RPMI8226 (cell line): ENCODE measurements at places on chromosomes 1 and 21.
A peak's percentile ranks its signal among the peaks of the same experiment; 100 is the strongest.

GRCh38 chr1:225940385-225941151 is 452 bp downstream of the LEFTY2 start:
- peak; percentile 48 for DNase-seq

DNA sequence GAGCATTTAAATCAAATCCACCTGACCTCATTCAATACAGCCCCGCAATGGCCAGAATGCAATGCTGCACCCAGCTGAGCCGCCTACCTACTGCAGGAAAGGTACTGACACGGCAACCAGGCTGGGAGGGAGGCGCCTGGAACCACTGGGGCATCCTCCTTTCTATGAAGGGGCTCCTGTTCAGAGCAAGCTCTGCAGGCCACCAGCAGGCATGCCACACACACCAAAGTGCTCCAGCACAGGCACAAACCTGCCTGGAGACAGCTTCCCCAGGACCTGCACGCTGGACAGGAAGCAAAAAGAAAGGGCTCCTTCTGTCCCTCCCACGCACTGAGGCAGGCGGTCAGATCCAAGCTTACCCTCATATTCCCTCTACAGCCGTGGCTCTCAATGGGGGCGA is 21.2 kb downstream of the CTNNBIP1 start:
- DNase-seq = no peak

GRCh38 chr1:160664573-160665051 is 17.8 kb upstream of the SLAMF1 start:
- DNase-seq = no peak

DNA sequence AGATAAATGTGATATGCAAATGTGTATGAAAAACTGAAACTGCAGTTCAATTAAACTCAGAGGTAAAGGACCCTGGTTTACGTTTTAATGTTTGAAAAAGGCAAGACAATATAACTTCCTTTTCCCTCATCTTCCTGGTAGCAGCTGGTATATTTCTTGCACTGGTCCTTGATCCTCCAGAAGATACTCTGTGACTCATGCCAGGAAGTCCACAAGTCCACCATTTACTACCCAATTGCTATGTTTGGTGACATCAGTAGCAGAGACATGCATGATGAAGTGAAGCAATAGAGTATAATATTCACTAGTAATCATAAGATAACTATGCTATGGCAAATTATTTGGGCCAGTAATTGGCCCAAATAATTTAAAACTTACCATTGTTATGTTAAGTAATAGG is 774.5 kb upstream of the NEGR1 start:
- no peak for DNase-seq

- DNase-seq = no peak
Observed at GRCh38 chr1:244053831-244054230, 2.7 kb downstream of the ZBTB18 start.

GRCh38 chr1:203197625-203198024 is 11.1 kb upstream of the CHI3L1 start:
- peak; percentile 62 for DNase-seq

DNA sequence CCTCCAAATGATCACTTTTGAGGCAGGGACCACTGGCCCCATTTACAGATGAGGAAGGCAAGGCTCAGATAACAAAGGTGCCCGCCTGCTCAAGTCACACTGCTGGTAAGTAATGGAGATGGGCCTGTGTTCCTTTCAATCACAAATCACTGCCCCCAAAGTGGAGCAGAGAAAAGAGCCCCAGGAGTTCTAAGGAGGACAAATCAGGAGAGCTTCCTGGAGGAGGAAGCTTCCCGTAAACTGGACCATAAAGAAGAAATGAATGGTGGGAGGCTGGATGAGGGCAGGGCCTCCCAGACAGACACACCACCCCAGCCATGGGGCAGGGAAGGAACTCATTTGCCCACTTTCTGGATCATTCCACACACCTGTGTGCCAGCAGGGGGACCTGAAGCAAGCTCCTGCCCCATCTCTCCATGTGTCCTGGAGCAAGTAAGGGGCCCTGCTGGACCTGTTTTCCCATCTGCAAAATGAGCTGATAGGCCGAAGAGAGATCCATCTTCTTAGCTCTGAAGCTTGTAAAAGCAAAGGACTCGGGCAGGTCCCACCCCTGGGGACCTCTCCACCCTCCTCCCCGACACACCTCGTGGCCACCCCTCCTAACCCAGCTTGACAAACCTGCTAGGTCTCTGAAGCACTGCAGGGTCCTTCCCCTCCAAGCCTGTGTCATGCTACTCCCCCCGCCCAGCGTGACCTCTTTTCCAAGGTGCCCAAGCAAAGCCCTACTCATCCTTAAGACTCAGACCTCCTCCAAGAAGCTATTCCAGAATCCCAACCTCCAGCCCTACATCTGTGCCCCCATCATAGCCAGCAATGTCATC is 5.5 kb downstream of the LAPTM5 start:
- DNase-seq = no peak

- no peak for DNase-seq
Observed at GRCh38 chr21:44564886-44565598, 6.4 kb upstream of the KRTAP10-3 start.

DNA sequence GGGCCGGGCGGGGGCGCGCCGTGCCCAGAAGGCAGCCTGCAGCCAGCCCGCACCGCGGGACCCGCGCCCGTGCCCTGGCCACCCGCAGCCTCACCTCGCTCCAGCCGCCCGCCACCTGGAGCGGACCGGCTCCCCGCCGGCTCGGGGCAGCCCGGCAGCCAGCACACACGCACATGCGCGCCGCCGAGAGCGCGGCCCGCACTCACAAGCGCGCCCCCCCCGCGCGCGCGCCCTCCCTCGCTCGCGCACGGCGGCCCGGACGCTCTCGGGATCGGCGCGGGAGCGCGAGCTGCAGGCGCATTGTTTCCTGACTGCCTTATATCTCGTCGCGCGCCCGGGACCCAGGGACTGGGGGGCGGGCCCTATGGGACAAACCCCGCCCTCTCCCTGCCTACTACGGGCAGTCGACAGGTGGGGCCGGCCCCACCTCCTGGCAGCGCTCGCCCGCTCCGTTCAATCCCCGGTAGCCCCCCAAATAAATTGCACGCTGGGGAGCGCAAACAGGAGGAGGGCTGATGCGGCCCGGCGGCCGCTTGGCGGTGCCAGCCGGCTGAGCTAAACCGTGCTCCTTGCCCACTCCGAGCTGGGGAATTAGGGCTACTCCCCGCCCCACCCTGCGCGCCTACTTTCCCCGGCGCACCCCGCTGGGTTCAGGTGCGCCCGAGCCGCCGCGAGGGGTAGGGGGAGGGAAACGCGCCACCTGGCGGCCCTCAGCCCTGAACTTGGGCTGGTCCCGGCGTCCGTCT is at the start of gene MYCL:
Gene MYCL, minus strand, starts transcription at position 204 of the 746 bp plus-strand sequence. CDS start 483 bp downstream, outside the sequence.
- DNase-seq = peak; percentile 97

DNA sequence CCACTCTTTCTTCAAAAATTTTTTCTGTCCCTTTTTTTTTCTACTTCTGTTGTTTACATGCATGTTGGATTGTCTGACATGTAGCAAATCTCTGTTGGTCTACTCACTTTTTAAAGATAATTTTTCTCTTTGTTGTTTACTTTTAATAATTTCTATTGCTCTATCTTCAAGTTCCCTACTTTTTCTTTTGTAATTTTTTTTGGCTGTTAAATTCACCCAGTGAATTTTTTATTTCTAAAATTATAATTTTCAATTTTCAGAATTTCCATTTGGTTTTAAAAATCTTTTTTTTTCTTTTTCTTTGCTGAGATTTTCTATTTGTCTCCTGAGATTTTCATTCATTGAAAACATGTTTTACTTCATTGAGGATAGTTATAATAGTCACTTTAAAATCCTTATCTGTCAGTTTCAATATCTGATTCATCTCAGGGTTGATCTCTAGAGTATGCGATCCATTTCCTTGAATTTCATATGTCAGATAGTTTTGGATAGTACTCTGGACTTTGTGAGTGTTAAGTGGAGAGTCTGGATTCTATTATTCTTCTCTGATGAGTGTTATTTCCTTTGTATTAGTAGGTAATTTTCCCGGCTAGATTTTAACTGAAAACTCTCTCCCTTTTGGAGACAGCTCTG is 1.6 kb upstream of the TSEN15 start:
- no peak for DNase-seq

GRCh38 chr1:48200166-48200900 is 22.2 kb upstream of the SLC5A9 start:
- no peak for DNase-seq

GRCh38 chr1:22816067-22816775 is 105.6 kb downstream of the EPHB2 start:
- no peak for DNase-seq

DNA sequence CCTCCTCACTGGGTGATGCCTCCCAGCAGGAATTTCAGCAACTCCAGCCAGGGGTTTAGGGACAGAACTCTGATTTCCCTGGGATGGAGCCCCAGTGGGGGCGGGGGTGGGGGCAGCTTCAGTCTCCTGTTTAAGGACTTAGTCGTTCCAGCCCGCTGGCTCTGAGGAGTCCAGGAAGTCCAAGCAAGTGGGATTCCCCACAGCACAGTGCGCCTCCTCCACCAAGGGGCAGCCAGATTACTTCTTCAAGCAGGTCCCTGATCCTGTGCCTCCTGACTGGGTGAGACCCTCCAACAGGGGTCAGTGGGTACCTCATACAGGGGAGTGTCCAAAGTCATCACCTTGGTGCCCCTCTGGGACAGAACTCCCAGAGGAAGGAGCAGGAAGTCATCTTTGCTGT is 1438.4 kb upstream of the B3GALT2 start:
- DNase-seq = no peak

- DNase-seq = no peak
Observed at GRCh38 chr1:14926229-14926628, 227.3 kb upstream of the TMEM51 start.

GRCh38 chr1:201693890-201694607 is 134.9 kb upstream of the IPO9 start:
- DNase-seq = no peak

GRCh38 chr1:31751822-31752241 is 12.3 kb downstream of the ADGRB2 start:
- DNase-seq = peak; percentile 76

DNA sequence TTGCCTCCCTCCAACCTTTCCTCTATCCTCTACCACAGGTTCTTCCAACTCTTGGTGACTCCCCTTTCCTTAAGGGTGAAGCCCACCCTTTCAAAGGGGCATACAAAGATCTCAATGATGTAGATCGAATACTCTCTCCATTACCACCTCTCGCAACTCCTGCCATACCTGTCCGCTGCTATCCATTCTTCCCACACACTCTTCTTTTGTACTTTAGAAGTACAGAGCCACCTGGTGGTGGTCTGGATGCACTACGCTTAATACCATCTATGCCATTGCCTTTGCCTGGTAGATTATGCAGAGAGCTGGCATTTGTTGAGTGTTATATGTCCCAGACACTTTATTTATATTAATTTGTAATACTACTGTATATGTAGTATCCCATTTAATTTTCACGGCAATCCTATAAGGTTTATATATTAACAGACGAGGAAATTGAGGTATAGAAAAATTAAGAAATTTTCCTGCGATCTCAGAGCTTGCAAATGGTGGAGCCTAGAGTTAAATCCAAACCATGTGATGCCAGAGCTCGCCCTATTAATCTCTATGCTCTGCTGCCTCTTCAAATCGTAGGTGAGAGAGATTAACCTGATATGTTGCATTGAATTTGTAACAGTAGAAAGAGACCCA is 22.9 kb downstream of the TSHB start:
- peak; percentile 56 for DNase-seq

DNA sequence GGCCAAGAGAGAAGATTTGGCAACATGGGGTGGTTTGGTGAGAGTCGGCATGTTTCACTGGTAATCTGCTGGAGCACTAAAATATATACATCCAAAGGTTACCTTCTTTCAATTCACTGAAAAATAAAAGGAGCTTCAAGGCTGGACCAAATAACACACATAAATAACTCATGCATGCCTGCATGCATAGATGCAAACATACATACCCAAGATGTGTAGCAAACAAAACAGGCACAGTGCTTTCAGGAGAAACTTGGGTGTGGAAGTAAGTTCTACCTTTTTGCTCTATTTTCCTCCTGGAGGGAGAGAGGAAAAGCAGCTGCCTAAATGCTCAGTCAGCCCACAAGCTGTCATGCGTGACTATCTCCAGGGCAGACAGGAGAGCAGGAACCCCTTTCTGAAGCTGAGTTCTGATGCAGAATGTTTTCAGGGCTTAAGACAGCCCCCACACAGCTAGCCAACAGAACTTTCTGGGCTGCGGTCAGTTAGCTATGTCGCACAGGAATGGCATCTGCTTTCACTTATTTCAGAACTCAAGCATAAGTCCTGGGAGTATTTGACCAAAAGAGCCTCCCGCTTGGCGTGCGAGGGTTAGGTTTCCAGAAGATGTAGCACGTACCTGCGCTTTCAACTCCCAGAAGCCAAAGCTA is 166.2 kb downstream of the TOMM20 start:
- DNase-seq = peak; percentile 78

DNA sequence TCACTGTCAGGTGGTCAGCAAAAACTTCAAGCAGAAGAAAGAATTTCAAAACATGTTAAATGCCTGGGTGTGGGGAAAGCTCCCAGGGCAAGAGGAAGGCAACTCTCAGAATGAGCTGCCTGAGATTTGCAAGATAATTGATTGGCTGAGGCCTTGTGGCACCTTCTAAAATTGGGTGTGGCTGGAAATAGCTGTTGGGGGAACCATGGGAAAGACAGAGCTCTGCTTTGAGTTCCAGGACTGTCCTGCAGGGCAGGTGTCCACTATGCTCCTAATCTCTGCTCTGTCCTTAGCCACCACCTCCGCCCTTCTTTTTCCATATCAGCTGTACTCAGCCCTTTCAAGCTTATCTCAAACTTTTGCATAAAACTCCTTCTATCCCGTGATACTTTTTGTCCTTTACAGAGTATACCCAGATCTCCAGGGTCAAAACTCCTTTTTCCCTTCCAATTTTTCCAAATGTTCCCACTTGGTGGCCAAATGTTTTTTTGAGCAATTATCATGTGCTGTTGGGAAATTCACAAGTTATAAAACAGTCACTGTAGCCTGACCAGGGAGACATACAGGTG is 23.8 kb upstream of the PPP2R5A start:
- no peak for DNase-seq

- DNase-seq = peak; percentile 59
Observed at GRCh38 chr1:2526824-2527555, 594 bp upstream of the PANK4 start.

GRCh38 chr1:191907121-191907520 is 251.1 kb upstream of the RGS18 start:
- DNase-seq = no peak

DNA sequence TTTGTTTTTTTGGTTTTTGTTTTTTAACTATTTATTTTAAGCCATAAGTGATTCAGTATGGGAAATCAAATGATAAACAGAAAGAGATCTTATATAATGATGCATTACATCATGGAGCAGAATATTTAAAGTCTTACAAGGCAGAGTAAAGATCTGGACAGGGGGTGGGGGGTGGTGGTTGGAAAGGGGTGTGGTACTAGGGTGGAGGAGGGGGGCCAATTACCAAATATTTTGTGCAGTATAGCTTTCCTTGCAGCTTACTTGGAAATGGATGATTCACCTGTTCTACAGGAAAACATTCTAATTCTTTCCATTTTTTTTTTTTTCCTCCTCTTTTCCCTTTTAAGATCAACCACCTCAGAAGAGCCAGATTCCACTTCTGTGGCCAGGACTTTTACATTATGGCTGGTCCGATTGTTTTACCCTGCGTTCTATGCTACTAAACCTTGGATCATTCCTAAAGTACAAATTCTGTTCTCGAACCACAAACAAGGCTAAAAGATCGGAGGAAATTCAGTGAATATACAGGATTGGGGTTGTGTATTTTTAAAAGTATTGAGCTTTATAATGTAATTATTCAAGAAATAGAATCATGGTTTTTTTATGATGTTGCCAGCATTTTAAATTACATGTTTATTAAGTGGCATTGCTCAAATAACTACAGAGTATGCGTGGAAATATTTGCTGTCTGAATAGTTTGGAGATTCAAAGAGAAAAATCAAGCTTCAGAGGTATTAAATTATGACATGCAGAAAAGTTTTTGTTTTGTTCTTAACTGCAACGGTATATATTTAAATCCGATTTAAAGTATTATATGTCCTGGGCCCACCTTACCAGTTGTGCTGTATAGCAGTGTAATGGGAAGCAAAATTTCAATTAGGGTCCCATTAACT is 859.5 kb downstream of the USP25 start:
- no peak for DNase-seq
